ENCODE measurements at places on chromosomes 7 and 10.

GRCh38 chr10:5949009-5949759, 28.2 kb downstream of the IL15RA start:
- DNase-seq: no peak

GRCh38 chr10:72337039-72337629, 17.6 kb downstream of the DNAJB12 start:
- no peak for DNase-seq

GRCh38 chr7:19557726-19558465, 150.9 kb downstream of the POLR1F start:
- DNase-seq: no peak

DNA sequence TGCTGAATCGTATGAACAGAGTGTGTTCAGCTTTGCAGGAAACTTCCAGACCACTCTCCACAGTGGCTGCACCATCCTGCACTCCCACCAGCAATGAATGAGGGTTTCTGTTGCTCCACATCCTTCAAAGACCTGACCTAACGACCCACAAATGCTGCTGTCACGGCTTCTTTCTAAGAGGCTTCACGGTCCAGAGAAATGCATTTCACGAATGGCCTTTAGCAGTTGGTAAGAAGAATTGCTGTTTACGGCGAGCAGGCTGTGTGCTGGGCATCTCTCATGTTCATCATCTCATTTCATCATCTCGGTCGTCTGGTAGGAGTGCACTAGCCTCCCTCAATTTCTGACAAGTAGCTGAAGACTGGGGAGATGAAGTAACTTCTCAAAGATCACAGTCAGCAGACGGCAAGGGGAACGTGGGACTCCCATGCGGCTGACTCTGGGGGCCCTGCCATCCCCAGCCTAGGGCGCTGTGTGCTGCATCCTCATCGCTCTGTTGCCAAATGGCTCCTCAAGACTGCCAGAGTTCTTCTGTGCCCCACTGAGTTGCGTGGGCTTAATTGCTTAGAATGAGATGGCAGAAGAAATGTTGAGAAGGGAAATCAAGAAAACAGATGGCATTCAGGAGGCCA, 72.9 kb downstream of the ADARB2 start:
- no peak for DNase-seq

DNA sequence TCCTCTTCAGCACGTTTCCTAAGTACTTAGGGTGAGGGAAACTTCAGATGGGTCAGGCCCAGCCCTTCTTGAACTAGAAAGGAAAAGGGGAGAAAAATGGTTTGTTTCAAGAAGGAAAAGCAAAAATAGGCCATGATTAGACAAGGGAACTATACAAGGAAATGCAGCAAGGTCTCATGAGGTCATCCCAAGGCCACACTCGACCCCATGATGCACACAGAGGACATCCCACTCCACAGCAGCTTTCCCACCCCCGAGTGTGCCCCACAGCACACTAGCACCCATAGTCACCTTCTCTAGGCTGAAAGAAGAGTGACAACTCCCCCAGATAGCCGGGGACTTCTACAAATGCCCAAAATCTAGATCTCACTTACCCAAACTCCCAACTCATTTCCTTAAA, 173.4 kb downstream of the FAM107B start:
- no peak for DNase-seq

DNA sequence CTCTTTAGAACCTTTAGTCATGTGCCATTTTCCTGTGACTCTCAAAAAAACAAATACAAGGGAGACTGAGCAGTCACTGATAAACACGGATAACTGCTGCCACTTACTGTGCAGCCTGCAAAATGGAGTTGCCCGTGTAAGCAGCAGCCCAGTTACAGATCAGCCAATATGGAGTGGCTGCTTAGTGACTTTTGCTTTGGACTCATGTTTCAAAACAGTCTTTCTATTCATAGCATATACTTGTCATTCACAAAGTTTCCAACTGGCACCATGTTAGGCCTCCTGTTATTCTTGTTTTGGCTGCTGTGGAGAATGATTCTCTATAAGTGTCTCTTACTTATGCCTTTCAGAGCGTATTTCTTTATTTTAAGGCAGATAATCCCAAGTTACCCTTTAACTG, 3.0 kb downstream of the FAM204A start:
- DNase-seq: no peak

DNA sequence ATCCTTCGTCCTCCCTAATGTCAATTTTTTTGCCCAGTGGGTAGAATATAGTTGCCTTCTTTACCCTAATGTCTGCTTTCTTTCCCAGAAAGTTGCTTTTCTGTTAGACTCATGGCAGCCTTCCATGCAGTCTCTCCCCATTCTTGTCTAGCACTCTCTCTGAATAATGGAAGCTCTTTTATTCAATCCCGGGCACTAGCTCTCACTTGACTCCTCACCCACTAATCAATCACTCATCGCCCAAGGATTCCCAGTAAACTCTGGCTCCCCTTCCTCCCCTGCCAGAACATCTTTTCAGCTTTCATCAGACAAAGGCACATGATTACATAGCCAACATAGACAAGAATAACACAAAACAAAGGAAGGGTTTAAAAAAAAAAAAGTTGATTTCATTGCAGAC, 100.2 kb upstream of the RELN start:
- DNase-seq: no peak

- DNase-seq: no peak
Measured at GRCh38 chr7:112080441-112080840, 125.8 kb downstream of the DOCK4 start.

- no peak for DNase-seq
Measured at GRCh38 chr10:129120441-129120840, 346.6 kb upstream of the MGMT start.

GRCh38 chr7:8442814-8443304, 9.4 kb downstream of the NXPH1 start:
- DNase-seq: no peak

DNA sequence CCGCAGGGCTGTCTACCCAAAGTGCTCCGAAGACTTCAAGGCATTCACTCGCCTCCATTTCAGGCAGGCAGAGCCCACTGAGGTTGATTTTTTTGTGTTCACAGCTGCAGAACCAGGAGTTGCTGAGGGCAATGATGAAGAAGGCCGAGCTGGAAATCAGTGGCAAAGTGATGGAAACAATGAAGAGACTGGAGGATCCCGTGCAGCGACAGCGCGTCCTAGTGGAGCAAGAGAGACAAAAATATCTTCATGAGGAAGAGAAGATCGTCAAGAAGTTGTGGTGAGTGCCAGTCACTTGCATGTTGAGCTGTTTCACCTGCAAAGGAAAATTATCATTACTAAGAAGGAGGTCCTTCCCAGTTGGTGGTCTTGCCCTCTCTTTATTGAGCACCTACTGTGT, 210.5 kb downstream of the ARHGAP21 start:
- no peak for DNase-seq

- DNase-seq: no peak
Measured at GRCh38 chr10:129140921-129141885, 325.8 kb upstream of the MGMT start.

DNA sequence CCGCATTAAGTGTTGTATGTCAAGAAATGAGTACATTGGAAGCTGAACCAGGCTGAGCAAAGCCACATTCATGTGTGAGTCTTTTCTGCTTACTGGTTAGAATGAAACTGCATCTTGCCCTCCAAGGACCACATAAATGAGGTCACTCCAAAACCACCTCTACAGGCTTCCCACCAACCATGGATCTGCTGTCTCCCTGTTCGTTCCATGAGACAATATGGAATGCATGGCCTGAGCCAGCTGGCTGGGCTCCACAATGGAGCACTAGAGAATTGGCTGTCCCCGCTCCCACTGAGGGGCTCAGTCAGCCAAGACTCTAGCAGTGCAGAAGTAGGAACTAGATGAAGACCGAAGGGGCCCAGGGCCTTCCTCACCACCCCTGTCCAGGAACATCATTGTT, 120.8 kb downstream of the TNS3 start:
- DNase-seq: no peak

- DNase-seq: no peak
Measured at GRCh38 chr7:30433082-30433481, 45.5 kb downstream of the NOD1 start.

GRCh38 chr10:60788544-60788943, 10.3 kb downstream of the CDK1 start:
- DNase-seq: no peak

- no peak for DNase-seq
Measured at GRCh38 chr7:70000737-70001348, 402.6 kb downstream of the AUTS2 start.

GRCh38 chr10:98556061-98556460, 109.3 kb upstream of the HPS1 start:
- DNase-seq: no peak

DNA sequence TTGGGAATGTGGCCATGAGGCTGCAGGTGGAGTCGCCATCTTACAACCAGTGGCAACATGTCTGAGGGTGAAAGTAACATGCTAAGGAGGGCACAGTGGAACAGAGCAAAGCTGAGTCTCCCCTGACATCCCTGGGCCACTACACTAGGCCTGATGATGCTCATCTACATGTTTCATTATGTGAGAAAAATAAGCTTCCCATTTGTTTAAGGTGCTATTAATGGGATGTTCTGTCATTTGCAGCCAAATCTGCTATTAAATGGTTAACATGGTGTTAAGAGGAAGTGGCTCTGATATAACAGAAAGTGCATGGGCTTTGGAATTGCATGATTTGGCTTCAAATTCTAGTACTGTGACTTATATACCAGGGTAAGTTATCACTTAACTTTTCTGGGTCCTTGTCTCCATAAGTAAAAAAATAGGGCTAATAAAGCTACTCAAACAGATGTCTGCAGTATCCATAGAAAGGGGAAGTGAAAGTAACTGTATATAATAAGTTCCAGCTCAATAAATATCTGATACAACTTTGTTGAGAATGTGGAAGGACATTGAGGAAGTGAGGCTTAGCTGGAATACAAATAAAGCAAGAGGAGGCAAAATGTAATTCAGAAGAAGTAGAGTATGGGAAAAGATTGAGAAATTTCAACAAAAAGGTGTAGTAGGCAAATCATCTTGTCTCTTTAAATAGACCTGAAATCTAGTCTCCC, 158.9 kb downstream of the RTKN2 start:
- no peak for DNase-seq

GRCh38 chr7:99374111-99375064, at the start of gene ARPC1B:
Gene ARPC1B, plus strand, starts transcription at chr7:99374730. Its CDS starts 10,985 bp downstream, at chr7:99385715.
- DNase-seq: peak; percentile 70

DNA sequence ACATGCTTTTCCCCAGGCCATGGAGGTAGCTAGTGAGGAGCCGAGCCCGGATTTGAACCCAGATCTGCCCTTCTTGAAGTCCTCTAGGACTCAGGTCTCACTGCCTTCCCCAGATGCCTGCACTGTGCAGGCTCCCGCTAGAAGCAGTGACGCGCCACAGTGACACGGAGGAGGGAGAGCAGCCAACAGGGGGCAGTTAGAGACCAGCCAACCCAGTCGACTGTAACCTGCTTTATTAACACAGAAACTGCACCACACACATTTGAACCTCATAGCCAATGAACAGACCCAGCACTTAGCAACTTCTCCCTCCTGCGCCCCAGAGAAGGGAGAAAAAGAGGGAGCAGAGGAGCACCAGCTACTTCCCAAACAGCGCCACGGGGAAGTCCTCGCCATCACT, 27.4 kb downstream of the PILRA start:
- no peak for DNase-seq

DNA sequence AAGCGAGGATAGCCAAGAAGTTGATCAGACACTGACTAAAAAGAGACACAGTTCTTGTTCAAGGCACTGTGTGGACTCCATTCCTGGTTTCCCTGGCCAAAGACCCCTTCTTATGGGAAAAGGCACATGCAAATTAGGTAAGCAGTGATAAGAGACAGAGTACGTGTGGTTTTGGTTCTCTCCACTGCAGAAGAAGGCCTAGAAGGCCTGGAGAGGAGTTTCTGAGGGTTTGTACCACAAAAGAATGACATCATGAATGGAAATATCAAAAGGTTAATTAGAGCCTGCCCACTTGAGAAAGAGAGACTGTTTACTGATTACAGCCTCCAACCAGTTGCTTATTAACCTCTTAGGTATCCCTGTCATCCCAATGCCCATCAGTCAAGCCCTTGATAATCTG, 137.5 kb downstream of the ZNF365 start:
- DNase-seq: no peak

DNA sequence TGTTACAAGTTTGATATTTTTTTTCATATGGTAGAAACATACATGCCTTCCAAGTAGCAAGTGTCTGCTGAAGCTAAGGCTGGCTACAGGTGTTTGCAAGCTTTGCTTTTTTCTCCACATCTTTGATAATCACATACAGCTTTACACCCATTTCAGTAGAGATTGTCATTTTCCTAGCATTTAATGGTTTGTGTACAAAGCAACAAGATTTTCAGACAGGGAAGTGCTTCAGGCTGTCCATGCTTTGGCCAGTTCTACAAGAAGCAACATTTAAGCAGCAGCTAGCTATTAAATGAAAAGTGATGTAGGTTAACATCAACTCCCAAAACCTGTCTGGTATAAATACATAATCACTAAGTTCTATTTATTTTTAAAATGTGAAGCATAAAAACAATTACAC, 2.3 kb downstream of the HDAC9 start:
- no peak for DNase-seq

DNA sequence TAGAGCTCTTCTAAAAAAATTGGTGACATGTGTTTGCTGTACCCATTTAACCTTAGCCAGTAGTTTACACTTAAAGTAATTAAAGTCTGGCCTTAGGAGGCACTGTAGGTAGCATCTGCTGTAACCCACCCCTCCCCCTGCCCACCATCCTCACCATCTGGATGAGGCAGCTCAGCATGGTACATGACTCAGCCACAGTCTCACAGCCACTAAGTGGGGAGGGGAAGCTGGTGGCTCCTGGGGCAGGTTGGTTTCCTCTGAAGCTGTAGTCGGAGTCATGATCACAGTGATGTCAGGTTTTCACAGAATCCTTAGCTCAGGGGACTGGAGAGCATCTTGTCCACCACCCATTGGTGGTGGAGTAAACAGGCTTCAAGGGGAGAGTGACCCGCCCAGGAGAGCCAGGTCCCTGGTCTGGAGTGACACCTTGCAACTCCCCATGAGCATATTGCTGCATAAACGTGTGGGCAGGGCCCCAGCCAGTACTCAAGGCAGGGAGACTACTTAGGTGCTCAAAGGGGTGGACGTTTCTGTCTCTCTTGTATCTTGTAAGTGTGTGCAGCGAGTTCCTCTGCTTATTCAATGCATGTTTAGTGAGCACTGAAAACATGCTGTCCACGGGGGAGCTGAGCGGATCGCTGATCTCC, 125.9 kb downstream of the GRK5 start:
- peak; percentile 18 for DNase-seq

GRCh38 chr7:46812101-46812675, 769.7 kb downstream of the TNS3 start:
- DNase-seq: no peak

DNA sequence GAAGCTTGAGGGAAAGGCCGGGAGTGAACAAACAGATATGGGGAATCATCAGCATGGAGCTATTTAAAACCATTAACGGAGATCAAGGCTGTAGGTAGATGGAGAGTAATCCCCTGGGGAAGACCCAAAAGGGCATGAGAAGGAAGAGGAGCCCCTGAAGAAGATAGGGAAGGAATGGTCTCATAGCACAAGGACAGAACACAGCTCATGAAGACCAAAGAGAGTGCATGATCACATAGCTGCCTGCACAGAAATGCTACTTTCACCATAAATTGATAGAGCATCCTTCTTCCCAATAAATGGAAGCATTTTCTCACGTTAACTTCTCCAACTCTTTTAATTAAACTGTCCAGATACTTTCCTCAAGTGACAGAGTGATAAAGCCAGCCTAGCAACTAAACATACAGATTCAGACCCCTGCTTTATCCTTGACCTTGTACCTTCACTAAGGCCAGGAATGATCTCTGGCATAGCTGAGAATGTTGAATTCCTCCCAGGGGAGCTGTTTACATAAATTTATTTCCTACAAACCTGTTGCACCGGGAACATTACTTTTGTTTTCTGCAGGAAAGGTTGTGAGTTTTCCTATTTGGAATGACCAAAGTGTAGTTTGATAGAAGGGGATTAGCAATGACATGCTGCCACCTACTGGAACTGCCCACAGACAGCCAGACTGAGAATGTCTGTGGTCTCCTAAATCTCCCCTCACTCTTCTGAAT, 110.8 kb upstream of the LRGUK start:
- DNase-seq: no peak

Measured in stimulated activated CD4-positive, alpha-beta T cell treated with anti-CD3 and anti-CD28 coated beads, Interleukin-15, amount 100 ng/mL, for 1 hour (primary cell).